Activated CD8-positive, alpha-beta memory T cell treated with anti-CD3 and anti-CD28 coated beads for 4 hours (primary cell): ENCODE measurements at places on chromosomes 3 and 15.

DNA sequence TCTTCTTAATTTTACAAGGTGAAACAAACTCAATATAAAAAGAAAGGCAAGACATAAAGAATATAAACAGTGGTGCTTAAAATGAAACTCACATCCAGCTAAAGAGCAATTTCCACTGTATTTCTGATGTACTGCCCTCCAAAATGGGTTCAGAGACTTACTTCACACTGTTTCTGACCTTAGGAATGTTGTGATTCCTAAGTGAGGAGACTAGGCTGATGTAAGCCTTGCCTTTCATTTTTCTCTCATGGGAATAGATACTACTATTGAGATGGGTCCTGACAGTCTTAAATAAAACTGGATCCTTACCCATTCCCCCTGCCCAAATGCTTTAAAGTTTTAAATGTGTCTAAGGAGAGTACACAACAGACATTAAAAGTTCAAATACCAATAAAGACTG lies 86.9 kb downstream of the CBLB start:
- no peak for DNase-seq

- no peak for DNase-seq
Measured at GRCh38 chr15:27222479-27222878, 251.5 kb downstream of the GABRG3 start.

DNA sequence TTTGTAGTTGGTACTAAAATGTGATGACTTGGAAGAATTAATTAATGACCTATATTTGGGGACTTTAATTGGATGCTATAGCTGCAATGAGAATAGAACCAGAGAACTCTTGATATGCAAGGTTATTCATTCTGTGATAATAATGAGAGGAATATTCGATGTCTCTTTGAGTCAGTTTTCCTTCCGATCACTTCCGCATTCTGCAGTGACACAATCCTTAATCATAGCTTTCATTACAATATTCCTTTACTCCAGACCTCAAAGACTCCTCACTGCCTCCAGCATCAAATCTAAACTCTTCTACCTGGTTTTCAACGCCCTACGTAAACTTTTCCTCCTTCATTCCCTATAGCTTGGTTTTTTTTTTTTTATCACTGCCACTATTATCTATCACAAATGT lies 21.6 kb downstream of the B3GNT5 start:
- DNase-seq = no peak

DNA sequence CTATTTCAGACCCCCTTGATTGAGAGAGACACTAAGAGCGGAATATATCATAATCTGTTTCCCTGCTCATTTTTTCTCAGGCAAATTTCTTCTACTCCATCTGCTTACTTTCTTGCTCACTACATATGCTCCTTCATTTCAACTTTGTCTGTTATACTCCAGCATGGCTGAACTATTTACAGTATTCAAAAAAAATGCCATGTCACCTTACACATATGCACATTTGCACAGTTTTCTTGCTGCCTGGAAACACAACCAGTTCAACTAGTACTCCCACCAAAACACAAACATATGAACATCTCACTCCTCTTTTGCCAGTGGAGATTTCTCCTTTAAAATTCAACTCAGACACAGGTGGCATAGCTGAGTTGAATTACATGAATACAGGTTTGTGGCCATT lies 1142.1 kb upstream of the CADM2 start:
- no peak for DNase-seq

- DNase-seq = no peak
Measured at GRCh38 chr3:11661827-11662226, 18.1 kb upstream of the VGLL4 start.

- no peak for DNase-seq
Measured at GRCh38 chr3:152139651-152140050, 129.1 kb upstream of the MBNL1 start.
